ENCODE measurements at places on chromosomes 5 and 9.

DNA sequence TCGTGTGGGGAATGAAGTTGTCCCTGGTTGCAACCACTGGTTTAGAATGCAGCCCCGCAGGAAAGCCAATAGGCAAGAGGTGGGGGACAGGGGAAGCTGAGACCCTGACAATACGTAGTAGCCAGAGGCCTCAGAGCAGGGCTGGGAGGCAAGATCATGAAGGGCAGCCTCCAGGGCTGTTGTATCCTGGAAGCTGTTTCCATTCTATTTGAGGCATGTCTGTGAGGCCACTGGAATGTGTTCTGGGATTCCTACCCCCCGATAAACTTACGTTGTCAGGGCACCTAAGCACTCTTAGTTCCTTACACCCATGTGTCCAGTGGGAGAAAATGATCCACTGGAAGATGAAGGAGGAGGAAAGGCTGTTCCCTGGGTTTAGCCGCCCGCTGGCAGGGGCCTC is 177.3 kb downstream of the CFAP90 start:
- no peak for DNase-seq

GRCh38 chr9:34408173-34408572 is 31.5 kb upstream of the MYORG start:
- DNase-seq, result no peak

DNA sequence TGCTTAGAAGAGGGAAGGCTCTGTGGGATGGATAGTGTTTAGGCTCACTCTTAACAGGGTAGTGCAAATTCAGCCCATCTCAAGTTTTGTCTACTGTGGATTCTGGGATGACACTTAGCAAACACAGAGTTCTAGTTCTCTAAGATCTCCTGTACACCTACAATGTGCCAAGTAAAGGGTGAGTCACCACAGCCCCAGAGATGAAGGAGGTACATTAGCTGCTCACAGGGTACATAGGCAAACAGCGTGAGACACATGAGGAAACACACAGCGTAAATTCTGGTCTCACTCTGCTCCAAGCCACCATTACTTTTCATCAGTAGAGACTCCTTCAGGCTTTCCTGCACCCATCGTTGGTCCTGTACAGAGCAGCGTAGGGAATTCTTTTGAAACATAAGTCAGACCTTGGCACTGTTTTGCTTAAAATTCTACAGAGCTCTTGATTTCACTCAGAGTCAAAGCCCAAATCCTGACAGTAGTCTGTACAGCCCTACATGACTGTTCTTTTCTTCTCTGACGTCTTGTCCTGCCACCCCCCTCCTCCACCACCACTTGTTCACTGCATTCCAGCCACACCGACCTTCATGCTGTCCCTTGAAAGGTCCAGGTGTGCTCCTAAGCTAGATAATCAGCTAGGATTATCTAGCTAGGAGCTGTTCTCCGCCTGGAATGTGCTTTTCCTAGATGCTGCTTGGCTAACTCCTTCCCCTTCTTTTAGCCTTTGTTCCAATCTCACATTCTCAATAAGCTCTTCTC is 8.7 kb downstream of the ASTN2 start:
- no peak for DNase-seq

DNA sequence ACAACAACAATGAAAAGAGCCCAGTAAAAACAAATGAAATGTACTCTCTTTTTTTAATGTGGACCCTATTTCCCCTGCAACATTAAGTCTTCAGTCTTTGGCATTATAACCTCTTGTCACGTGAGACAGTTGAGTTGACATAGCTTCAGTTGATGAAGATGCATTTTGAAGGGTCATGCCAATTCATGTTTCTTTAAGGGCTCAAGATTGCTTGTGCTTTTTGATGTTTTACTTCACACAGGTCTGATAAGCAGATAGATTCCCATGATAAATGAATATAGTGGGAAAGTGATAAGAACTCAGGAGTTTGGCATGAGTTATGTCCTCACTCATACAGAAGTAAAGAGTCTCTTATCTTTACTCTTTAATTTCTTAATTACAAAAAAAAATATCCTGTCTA is 229.4 kb downstream of the SNCAIP start:
- no peak for DNase-seq

DNA sequence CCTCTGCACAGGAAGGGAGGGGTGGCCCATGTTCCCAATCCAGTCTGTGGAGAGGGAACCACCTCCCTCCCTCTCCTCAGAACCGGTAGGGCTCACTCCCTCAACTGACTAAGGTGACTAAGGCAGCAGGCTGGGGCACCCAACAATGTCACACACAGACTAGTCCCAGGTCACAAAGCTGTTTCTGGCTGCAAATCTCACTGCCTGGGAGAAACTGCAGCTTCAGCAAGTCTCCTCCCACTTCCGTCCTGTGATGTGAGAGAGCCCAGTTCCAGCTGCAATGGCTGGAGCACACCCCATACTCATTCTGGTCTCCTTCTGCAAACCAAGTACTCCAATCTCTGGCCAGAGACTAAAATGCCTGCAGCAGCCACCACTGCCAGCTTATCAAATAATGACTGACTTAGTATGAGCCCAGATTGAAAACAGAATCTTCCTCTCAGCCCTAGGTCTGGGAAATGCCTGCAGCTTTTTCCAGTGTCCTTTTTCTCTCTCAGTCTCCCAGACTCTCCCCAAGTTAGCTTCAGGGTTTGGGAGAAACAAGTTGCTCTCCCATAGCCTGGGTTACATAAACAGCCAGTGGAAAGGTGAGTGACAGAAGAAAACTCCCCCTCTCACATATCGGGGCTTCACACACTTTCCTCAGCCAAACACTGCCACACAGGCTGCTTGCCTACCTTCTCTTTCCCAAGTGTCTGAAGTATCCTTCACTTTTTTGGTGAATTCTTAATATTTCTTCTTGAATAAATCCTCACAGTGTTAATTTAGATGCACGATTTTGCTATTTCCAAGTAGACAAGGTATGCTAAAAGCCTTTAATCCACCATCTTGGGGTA is 247.4 kb upstream of the RASA1 start:
- DNase-seq, result peak; percentile 14

GRCh38 chr5:88979726-88980125 is 96.7 kb upstream of the MEF2C start:
- no peak for DNase-seq

DNA sequence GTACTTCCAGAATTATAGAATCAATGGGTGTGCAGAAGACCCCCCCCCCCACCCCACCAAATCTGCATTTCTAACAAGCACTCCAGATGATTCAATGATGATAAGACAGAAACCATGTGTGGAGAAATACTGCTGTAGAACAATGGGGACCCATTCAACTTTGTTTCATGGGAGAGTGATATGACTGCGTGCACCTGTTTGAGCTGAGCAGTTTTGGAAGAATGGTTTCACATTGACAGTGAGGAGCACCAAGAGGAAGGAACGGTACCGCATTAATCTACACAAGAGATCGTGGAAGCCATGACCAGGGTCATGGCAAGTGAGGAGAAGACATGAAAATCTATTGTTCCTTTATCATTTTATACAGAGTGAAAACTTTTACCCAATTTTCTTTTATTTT is 202.7 kb downstream of the CD180 start:
- DNase-seq, result no peak
